ENCODE measurements at places on chromosomes 3 and 15. TPM values are rescaled to one million over a fixed set of nuclear protein-coding genes. Genes with fewer than 3 reads are reported as not detected.

SETMAR gene
- total RNA-seq = 16.0 TPM

HESX1 gene
- 0.79 TPM for total RNA-seq

GPR176 gene
- 7.6 TPM for total RNA-seq

COL8A1 gene
- total RNA-seq = 24.2 TPM

GOLGA8K gene
- 1.6 TPM for total RNA-seq

ZNF860 gene
- 5.9 TPM for total RNA-seq

PIERCE2 gene
- total RNA-seq = 2.7 TPM

Measured in kidney (tissue), 22 donors.